ENCODE measurements at places on chromosomes 4 and X. TPM values are rescaled to one million over a fixed set of nuclear protein-coding genes. Genes with fewer than 3 reads are reported as not detected.

TMPRSS11B gene
- total RNA-seq: not detected

GPC3 gene
- 55.3 TPM for total RNA-seq

SLC26A1 gene
- total RNA-seq: 0.61 TPM

NUP62CL gene
- 3.0 TPM for total RNA-seq

CPXCR1 gene
- total RNA-seq: not detected

CSN3 gene
- total RNA-seq: not detected

GRCh38 chr4:600850-601515, 24.4 kb upstream of the PDE6B start:
- no peak overlapping the region for H3K4me3 ChIP-seq
- H3K36me3 ChIP-seq: no peaks in the 10 kb centered on the region
- peaks cover 4% of the 10 kb centered on the region for H3K27me3 ChIP-seq
- H3K27ac ChIP-seq: no peak overlapping the region
- DNase-seq: no peak
- no peaks in the 10 kb centered on the region for H3K4me1 ChIP-seq

GRCh38 chrX:40538406-40538805, 42.4 kb upstream of the ATP6AP2 start:
- H3K4me1 ChIP-seq: no peaks in the 10 kb centered on the region
- no peak for DNase-seq
- no peaks in the 10 kb centered on the region for H3K36me3 ChIP-seq

GRCh38 chr4:128846063-128846462, 36.6 kb downstream of the JADE1 start:
- peaks cover 15% of the 10 kb centered on the region for H3K4me1 ChIP-seq
- no peak for DNase-seq
- no peaks in the 10 kb centered on the region for H3K27me3 ChIP-seq
- H3K36me3 ChIP-seq: peaks cover 49% of the 10 kb centered on the region
- no peak overlapping the region for H3K27ac ChIP-seq
- H3K4me3 ChIP-seq: no peak overlapping the region

- no peaks in the 10 kb centered on the region for H3K27me3 ChIP-seq
- no peaks in the 10 kb centered on the region for H3K4me1 ChIP-seq
- no peak overlapping the region for H3K4me3 ChIP-seq
- DNase-seq: no peak
- no peaks in the 10 kb centered on the region for H3K36me3 ChIP-seq
Measured at GRCh38 chrX:150729956-150730355, 36.8 kb downstream of the MTMR1 start.

DNA sequence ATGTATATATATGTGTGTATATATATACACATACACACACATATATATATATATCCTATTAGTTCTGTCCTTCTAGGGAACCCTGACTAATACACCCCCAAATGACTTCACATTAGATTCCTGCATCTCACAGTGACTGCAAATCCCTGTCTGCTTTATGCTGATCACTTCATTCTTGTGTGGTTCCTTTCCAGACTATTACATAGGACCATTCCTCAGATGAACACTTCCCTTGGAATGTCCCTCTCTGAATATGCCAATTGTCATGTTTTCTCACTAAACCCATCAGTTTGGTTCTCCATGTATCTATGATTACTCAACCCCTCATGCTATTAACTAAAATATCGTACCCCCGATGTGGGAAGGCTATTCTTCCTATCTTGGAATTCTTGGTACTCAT, 605.2 kb upstream of the NR3C2 start:
- no peaks in the 10 kb centered on the region for H3K36me3 ChIP-seq
- no peaks in the 10 kb centered on the region for H3K27me3 ChIP-seq
- no peaks in the 10 kb centered on the region for H3K4me1 ChIP-seq
- no peak for DNase-seq

- no peak for DNase-seq
- H3K4me1 ChIP-seq: no peaks in the 10 kb centered on the region
- no peak overlapping the region for H3K4me3 ChIP-seq
- H3K27me3 ChIP-seq: no peaks in the 10 kb centered on the region
Measured at GRCh38 chrX:17769701-17770269, 32.5 kb downstream of the SCML1 start.

- DNase-seq: no peak
- no peak overlapping the region for H3K4me3 ChIP-seq
- H3K4me1 ChIP-seq: no peaks in the 10 kb centered on the region
Measured at GRCh38 chr4:9919047-9919446, 102.2 kb downstream of the SLC2A9 start.

- H3K27me3 ChIP-seq: no peaks in the 10 kb centered on the region
- DNase-seq: no peak
- H3K27ac ChIP-seq: no peak overlapping the region
- no peaks in the 10 kb centered on the region for H3K4me1 ChIP-seq
- H3K36me3 ChIP-seq: no peaks in the 10 kb centered on the region
Measured at GRCh38 chrX:11557120-11557519, 108.6 kb downstream of the ARHGAP6 start.

GRCh38 chrX:109732017-109732801, 848 bp downstream of the ACSL4 start:
- peak overlapping the region; percentile 76 for H3K4me3 ChIP-seq
- DNase-seq: no peak
- H3K27me3 ChIP-seq: no peaks in the 10 kb centered on the region
- H3K4me1 ChIP-seq: peaks cover 6% of the 10 kb centered on the region
- H3K27ac ChIP-seq: peak overlapping the region; percentile 88

GRCh38 chrX:39309018-39309635, 507.9 kb downstream of the MID1IP1 start:
- no peak overlapping the region for H3K4me3 ChIP-seq
- no peaks in the 10 kb centered on the region for H3K36me3 ChIP-seq
- H3K27me3 ChIP-seq: no peaks in the 10 kb centered on the region
- no peak for DNase-seq
- peak overlapping the region; percentile 52 for H3K27ac ChIP-seq

GRCh38 chr4:125115941-125116340, 198.8 kb upstream of the FAT4 start:
- DNase-seq: no peak
- no peaks in the 10 kb centered on the region for H3K4me1 ChIP-seq
- no peak overlapping the region for H3K4me3 ChIP-seq
- no peak overlapping the region for H3K27ac ChIP-seq

DNA sequence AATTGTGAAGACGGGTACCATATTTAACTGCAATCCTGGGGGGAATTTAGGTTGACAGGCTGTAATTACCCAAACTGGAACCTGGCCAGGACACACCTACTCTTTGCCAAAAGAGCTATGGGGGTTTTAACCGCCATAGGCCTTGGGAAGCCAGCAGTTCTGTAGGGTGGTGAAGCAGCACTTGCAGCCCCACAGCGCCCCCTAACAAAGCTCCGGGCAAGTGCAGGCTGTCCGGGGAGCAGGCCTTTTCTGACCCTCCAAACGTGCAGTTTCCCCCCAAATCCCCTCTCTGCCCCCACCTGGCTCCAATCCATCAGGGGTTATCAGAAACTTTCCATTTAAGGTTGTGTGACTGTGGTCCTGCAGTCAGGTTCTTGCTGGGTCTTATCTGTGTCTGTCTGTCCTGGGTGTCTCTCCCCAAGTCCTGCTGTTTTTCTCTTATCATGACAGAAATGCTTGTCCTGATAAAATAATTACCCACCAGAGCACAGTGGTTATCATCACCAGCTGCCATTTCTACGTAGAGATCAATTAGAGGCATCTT, 350.9 kb downstream of the MID1IP1 start:
- H3K36me3 ChIP-seq: no peaks in the 10 kb centered on the region
- no peak overlapping the region for H3K4me3 ChIP-seq
- DNase-seq: peak; percentile 37

Data from upper lobe of left lung (tissue), 6 donors.